ENCODE measurements at places on chromosomes 5 and 9.

GRCh38 chr9:34123682-34124081 lies 2.8 kb downstream of the DCAF12 start:
- DNase-seq: peak; percentile 62

DNA sequence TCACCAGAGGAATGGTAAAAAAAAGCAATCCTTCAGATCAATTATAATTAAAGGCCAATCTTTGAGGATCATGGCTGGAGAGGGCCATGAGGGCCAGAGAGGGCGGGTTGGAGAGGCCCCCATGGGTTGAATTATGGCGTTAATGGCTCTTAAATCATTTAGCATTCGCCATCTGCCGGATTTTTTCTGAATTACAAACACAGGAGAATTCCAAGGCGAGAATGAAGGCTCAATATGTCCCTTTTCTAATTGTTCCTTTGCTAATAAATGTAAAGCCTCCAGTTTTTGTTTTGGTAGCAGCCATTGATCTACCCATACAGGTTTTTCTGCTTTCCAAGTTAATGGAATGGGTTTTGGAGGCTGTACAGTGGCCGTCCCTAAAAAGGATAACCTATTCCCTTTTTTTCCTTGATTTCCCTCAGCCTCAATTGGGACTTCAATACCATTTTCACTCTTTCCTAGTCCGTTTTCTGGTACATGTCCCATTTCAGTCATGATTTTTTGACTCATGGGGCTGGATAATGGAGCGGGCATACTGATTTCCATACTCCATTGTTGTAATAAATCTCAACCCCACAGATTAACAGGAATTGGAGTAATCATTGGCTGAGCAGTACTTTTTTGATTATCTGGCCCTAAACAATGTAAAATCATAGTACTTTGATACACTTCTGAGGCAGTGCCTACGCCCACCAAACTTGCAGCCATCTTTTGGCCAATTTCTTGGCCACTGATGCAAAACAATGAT lies 6.7 kb upstream of the TMEM141 start:
- no peak for DNase-seq

DNA sequence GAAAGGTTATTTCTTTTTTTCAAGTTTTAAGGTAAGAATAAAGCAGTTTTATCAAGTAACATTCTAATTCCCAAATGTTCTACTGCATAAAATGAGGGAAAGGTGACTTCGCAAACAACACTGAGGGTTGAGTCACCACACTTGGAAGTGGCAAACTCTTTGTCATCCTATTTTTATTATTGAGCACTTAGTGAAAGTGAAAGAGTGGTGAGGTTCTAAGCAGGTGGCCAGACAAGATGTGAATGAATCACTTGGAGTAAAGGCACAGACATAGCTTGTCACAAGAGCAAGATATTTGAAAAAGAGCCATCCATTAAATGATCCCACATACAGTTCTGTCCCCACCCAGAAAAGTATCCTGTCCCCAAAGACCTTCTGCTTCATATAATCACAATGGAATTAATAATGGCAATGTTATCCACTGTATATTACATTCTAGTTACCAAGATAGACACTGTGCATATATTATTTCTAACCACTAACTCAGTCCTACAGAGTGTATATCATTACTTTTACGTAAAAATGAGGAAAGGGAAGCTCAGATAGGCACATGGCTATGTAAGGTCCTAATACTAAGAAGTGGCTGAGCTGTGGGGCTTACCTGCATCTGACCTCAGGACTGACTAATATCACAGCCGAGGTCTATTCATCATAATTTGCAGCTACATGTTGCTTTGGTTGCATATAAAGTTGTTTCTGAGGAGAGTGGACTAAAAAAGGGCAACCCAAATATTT lies 730.4 kb upstream of the MEF2C start:
- no peak for DNase-seq

DNA sequence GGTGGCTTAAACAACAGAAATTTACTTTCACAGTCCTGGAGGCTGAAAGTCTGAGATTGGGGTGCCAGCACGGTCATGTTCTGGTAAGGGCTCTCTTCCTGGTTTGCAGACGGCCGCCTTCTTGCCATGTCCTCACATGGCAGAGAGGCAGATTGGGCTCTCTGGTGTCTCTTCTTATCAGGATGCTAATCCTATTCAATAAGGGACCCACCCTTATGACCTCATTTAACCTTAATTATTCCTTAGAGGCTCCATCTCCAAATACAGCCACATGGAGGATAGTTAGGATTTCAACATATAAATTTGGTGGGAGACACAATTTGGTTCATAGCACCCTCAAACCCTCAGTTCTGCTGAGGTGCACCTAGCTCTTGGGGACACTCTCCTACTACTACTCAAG lies 180.4 kb downstream of the DAB2IP start:
- no peak for DNase-seq

- no peak for DNase-seq
These were observed 32.1 kb downstream of the PDGFRB start for GRCh38 chr5:150123542-150123941.

- DNase-seq: no peak
These were observed 31.5 kb downstream of the MLANA start for GRCh38 chr9:5922192-5922591.

- DNase-seq: no peak
These were observed 25.8 kb upstream of the RNF130 start for GRCh38 chr5:180097163-180097894.

DNA sequence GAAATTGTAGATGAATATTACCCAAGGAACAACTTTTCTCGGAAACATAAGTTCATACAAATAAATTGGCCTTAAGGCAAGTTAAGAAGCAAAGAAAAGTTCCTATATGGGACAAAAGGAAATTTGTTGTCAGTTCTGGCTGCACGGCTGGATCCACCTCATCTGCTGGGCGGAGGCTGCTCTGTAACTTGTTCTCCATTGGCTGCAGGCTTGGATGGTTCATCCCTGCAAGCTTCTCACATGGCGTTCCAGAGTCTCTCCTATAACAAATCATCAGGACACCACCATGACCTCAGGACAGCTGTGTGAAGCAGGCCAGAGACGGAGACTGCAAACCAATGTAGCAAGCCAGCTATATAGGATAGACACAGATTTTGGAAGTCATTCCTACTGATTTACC lies 81.4 kb upstream of the DAB2 start:
- no peak for DNase-seq

- DNase-seq: no peak
These were observed 117.9 kb downstream of the GADD45G start for GRCh38 chr9:89722712-89723111.

DNA sequence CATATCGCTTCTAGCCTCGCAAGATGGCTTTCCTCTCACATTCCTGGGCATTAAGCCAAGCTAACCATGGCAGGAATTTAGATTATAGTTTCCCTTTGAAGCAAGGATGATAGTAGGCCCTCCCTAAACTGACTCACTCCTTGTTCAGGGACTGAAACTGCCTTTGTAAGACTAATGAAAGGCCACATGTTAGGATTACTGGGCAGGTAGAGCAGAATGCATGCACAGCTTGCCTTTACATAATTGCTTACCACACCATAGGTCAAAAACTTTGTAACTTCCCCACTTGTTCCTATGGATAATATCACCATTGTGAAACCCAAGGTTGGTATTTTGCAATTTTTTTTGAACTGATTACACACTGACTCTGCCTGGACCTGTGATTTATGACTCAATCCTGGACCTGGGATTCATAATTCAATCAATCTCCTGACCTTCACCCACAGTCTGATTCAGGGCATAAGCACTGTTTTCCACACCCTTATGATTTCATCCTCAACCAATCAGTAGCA lies 41.0 kb upstream of the PRDM9 start:
- no peak for DNase-seq

- no peak for DNase-seq
These were observed 211.8 kb downstream of the FANCC start for GRCh38 chr9:95105519-95106287.

Measured in right atrium auricular region (tissue), 2 donors.